ENCODE measurements at places on chromosomes 2 and 18.

- peak; percentile 32 for DNase-seq
Observed at GRCh38 chr2:200130762-200131166, 175.4 kb downstream of the MAIP1 start.

- peak; percentile 61 for DNase-seq
Observed at GRCh38 chr18:51275712-51276476, 78.4 kb upstream of the MEX3C start.

DNA sequence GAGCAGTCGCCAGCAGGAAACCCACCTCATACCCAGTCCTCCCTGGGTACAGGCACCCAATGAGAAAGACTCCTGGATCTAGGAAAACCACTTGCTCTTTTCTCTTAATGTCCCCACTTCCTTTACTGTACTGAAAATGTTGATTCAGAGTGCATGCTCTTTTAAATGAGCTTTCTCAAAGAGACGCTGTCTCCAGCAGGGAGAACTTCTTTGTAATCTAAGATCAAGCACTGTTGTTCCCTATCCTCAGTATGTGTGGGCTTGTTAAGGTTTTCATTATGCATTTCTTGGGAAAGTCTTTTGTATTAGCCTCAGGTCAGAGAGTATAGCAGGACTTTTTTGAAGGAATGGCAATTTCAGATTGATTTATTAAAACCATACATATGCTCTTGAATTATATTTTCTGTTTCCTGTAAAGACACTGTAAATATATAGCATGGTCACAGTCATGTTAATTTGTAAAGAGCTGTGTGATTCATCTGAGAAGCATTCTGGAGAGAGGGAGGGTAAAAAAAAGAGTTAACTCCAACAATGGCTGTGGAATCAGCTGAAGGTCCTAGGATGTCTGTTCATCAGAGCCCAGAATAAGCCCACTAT, 178.1 kb downstream of the MGAT5 start:
- DNase-seq, result no peak

GRCh38 chr2:96164459-96165184, 19.4 kb upstream of the DUSP2 start:
- DNase-seq, result peak; percentile 60

- DNase-seq, result no peak
Observed at GRCh38 chr2:9103663-9104277, 100.3 kb upstream of the MBOAT2 start.
